ENCODE measurements at places on chromosomes 5 and 9.

- no peak for DNase-seq
These were observed 118.7 kb upstream of the CCDC112 start for GRCh38 chr5:115415143-115415491.

GRCh38 chr5:172361566-172362238 is 78.1 kb upstream of the UBTD2 start:
- no peak for DNase-seq

DNA sequence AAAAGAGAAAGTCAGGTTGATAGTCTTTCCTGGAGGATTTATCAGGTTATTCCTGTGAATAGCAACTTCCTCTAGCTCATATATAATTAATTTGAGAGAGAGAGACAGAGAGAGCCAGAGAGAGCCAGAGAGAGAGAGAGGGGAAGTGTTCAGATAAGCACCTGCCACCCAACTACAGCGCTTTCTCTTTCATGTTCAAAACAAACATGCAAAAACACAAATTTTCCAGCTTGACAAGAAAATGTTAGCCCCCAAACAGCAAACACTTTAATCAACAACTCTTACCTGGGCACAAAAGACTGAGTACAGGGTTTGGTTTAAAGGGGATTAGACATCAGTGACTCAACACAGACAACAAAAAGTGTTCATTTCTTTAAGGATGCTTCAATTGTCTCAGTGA is 61.7 kb upstream of the PLPP6 start:
- DNase-seq, result no peak

GRCh38 chr5:176742246-176743105 is 67.9 kb upstream of the UNC5A start:
- no peak for DNase-seq

GRCh38 chr9:89175828-89176261 is 2.8 kb downstream of the SHC3 start:
- DNase-seq, result no peak

DNA sequence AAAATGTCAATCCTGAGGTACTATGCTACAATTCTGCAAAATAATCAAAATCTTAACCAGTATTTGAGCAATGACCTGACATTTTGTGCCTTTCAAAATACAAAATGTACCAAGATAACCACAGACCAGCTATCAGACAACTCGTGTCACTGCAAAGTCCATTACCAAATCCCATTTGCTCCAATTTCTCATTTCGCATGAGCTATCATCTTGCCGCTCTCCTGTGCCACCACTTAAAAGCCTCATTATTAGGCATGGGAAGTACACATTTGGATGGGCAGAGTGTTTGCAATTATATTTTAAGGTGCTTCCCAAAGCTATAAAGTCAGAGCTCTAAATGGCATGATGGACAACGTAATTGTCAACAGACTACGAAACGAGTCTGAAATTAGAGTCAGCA is 205.2 kb downstream of the AGTPBP1 start:
- DNase-seq, result no peak

DNA sequence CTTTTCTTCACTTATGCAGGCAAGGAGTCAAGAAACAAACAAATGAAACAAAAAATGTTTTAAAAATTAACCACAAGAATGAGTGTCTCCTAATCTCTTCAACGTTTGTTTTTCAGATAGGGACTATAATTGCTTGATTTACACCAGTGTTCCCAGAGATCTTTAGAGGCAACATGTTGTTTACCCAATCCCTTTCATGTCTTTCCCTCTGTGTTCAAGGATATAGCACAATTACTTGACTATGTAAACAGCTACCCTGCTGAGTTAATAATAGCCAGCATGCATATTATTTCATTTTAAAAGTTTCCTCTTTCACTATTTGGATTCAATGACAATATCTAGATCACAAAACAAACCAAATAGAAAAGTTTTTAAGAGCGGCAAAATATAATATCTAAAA is 25.1 kb upstream of the SHISAL2B start:
- DNase-seq, result no peak

DNA sequence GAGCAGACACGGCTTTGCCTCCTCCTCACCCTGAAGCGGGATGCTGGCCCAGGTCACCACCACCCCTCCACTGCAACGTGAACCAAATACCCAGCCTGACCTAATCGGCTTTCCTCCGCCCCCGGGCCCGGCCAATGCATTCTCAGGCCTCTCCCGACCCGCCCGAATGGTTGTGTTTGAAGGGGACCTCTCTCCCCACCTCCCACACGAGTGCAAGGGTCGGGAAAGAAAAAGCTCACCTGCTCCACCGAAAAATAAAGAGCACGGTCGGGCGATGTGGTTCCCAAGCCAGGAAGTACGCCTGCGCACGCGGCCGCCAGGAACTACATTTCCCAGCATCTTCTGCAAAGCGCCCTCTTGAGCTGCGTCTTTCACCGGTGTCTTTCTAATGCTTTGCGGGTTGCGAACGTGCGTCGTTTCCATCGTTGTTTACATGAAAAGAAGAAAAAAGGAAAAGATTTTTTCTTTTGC is at the start of gene ZNF883:
TSS of gene ZNF883 (minus strand) at position 282 of the 471 bp plus-strand sequence.
- DNase-seq, result peak; percentile 79

DNA sequence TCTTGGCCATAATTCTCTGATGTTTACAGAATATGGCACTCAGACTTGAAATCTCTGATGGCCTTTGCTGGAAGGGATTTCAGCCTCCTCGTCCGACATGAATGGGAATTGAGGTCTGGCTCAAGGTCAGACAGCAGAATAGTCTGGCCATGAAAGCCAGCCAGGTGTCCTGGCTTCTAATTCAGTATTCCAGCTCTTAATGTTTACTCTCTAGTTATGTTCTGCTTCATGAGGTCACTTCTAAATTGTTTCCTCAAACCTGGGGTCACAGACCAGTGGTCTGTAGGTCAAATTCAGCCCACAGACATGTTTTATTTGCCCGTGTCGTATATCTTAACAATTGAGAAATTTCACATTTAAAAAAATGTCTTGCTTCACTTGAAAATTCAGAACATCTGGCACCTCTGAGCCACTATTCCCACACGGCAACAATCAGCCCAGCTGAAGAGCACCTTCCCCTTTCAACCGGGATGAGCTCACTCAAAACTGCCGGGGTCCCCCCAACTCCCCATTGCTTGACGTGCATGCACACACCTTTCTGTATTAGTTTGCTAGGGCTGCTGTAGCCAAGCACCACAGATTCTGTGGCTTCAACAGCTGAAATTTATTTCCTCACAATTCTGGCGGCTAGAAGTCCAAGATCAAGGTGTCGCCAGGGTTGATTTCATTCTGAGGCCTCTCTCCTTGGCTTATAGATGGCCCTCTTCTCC is 243.5 kb downstream of the ENC1 start:
- DNase-seq, result no peak

GRCh38 chr9:94760010-94760409 is 33.5 kb downstream of the AOPEP start:
- no peak for DNase-seq

DNA sequence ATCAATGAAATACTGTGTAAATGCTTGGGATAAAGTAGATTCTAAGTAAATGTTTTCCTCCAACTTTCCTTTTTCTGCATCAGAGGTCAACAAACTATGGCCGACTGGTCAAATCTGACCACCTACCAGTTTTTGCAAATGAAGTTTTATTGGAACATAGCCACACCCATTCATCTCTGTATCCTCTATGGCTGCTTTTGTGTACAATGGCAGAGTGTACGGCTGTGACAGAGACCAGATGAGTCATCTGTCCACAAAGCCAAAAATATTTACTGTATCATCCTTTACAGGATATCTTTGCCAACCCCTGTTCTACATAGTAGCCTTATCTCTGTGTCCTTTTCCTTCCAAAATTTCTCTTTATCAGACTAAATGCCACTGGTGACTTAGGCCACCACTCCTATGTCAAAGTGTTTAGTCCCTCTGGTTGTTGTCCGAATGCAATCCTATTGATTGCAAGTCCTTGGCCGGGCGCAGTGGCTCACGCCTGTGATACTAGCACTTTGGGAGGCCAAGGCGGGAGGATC is 218.4 kb upstream of the KLF4 start:
- no peak for DNase-seq

DNA sequence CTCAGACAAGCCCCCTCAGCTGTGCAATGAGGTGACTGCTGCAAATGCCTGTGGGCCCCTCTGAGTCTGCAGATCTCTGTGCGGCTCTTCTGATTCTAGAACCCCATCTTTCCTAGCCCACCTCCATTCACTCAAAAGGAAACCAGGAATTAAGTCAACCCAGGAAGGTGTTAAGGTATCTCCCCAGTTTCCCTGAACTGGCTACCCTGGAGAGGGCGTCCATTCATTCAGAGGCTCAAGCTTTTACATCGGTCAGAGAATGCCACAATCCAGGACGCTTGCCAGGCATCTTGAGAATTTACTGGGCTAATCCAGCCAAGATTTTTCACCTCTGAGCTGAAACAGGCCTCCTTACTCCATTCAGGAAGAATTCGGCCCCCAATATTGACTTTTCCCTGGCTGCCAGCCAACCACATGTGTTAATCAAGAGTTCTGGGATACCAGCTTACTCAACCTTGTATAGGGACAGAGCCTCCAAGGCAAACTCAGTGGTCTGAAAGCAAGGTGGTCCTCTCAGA is 889 bp upstream of the ADAMTS12 start:
- peak; percentile 62 for DNase-seq

DNA sequence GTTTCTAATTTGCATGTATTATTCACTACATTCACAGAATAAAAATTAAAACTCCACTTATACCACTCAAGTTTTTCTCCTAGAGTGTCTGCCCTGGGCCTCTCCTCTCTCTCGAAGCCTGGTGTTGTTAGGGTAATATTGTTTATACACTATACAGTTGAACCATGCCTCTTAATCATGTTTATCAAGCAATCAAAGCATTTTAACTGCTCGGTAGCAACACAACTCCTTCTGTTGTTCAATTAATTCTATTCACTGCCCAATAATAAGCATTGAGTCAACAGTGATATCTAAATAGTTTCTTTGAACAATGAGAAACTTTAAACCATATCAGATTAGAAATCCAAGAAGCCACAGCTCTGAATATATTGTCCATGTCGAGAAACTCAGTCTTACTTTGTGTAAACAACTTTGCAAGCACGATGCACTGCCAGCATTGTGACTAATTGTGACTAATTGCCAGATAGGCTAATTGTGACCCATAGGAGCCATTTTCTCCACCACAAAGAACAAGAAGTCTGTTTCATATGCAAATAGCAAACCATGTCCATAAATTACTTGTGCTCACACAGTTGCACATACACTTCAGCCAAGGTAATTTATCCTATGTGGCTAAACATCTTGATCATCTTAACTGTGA is at the start of gene DNAH5:
TSS of gene DNAH5 (minus strand) at position 129 of the 640 bp plus-strand sequence. CDS start 250 bp downstream, outside the sequence.
- no peak for DNase-seq

DNA sequence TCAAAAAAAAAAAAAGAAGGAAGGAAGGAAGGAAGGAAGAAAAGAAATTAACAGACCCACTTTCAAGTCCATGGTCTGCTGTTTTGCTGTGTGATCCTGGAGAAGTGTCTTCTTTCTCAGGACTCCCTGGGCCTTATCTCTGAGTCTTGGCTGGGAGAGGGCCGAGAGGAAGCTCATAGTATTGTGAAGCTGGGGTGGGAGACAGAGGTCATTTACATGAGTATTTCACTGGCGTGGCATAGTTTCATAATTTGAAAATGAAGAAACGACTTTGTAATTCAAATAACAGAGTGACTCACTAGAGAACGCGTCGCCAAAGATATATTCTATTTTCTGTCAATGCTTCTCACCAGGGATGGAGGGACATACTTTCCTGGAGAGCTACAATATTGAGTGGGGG is 2.4 kb upstream of the C9orf50 start:
- DNase-seq, result no peak

GRCh38 chr9:122900791-122901190 is 4.4 kb downstream of the RC3H2 start:
- no peak for DNase-seq

GRCh38 chr5:126096442-126097006 is 326.7 kb upstream of the GRAMD2B start:
- no peak for DNase-seq

DNA sequence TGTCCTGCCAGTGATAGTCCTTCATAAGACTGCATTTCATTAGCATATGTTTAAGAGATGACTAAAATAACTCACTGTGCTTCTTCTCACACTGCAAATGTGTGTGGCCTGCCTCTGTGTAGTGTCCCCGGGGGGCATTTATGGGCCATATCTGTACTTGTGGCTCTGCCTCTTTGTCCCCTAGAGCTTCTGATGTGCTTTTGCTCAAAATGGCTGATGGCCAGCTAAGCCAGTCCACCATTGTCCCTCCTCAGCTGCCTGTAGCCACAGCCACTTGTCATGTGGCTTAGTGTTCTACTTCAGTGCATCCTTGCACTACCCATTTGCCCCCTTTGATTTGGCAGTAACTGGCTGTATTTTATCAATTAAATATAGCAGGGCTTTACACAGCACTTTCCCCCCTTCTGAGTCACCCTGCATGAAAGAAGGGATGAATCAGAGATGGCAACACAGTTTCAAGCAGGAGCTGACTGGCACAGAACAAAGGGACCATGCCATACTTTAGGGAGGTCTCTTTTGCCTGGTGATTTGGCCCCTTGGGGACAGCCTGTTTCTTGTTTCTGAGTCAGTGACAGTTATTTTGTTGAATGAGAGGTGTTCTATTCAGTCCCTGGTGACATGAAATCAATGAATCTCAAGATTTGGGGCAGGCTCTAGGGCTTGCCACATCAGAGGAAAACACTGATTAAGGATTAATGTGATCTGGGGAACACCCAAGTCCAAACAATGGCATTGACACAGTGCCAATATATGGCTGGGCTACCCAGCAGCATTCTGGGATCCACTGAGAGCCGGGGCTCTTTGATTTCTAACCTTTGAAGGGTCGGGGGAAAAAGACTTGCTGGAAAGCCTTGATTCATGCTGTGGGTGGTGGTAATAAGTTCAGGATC is 245.5 kb downstream of the SMARCA2 start:
- no peak for DNase-seq

DNA sequence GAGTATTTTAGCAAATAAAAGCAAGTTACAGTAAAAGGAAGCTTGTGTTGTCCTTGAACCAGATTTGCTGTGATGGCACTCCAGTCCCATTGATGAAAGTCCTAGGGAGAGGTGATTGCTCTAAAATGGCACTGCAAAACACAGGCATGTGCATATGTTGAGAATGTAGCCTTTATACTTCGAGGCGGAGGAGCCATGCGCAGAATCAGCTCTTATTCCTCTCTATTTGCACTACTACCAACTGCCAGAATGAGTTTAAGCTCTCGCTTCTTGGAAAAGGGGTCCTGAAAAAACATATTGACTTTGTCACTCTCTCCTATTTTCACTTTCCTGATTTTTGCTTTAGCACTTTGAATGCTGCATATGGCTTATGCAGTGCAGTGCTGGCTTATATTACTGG is 278.0 kb upstream of the KLF9 start:
- DNase-seq, result no peak

DNA sequence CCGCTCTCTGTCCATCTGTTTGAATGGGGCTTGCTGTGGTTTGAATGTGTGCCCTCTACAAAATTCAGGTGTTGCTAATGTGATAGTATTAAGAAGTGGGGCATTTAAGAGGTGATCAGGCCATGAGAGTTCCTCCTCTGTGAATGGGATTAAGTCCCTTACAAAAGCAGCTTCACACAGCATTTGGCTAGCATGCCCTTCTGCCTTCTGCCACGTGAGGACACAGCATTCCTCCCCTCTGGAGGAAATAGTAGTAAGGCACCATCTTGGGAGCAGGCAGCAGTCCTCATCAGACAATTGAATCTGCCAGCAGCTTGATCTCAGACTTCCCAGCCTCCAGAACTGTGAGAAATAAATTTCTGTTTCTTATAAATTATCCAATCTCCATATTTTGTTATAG is 540.2 kb downstream of the CSNK1G3 start:
- no peak for DNase-seq

- DNase-seq, result no peak
These were observed 26.5 kb downstream of the TRMO start for GRCh38 chr9:97895695-97896332.

Measured in kidney (tissue), 22 donors.